ENCODE measurements at places on chromosomes 6 and 20.

DNA sequence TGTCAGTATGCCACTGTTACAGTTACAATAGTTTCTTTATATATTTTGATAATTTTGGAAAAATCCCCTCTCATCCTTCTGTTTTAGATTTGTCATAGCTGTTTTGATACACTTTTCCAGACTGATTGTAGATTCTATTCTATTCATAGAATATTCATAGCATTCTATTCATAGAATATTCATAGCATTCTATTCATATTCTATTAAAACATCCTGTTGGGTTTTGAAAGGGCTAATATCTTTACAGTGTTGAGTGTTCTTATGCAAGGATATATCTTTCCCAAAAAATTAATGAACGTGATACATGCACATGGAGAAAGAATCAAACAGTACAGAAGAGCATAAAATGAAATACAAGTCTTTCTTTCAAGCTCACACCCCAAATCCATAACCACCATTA, 38.0 kb downstream of the MACROD2 start:
- no peak for DNase-seq

GRCh38 chr6:53325785-53326184, 23.0 kb downstream of the ELOVL5 start:
- DNase-seq = no peak

DNA sequence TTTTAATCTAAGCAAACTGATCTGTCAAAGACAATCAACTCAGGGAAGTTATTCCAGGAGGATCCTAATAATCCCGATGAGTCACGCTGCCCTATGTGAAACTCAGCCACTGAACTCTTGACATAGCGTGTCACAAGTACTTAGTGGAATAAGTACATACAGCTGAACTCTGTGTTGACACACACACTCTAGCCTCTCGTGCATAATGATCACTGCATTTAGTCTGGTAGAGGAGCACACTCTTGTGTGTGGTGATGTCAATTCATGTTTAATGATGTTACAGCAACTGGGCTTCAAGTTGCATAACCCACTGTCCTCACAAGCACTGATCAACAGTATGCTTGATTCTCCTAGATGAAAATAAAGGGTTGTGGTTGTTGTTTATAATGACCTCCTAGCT, 148.3 kb downstream of the HACE1 start:
- no peak for DNase-seq

- DNase-seq = no peak
These were observed 7.3 kb downstream of the SDCBP2 start for GRCh38 chr20:1321654-1321939.

DNA sequence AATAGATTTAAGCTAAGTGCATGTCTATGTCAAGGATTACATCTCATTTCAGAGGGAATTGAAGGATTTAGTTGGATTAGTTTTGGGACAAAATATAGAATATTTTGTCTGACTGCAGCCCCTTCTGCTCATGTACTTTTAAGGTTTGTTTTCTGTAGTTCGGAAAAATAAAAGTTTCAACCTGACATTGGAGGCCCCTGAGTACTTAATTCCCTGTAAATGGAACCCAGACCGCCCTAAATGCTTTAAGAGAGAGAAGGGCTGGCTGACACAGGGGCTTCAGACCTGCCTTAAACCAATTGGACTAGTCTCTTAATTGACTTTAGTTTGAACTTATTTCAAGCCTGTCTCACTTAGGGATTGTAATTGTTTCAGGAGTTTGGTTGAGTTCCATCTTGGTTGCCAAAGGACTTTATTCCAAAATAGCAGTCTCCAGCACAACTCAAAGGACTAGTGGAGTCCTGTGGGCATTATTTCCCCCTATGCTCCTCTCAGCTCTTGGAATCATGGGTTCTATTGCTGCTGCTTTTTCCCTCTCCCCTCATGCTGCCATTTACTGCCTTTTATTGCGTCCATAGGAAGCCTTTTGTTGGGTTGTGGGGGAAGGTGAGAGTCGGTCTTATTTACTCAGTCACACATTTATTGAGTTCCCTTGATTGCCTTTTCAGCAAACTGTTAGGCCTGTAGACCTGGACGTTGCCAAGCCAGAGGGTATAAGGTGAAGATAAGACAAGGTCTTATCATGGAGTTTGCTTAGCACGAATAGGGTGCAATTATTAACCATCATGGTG, 14.5 kb downstream of the BRD2 start:
- DNase-seq = no peak

DNA sequence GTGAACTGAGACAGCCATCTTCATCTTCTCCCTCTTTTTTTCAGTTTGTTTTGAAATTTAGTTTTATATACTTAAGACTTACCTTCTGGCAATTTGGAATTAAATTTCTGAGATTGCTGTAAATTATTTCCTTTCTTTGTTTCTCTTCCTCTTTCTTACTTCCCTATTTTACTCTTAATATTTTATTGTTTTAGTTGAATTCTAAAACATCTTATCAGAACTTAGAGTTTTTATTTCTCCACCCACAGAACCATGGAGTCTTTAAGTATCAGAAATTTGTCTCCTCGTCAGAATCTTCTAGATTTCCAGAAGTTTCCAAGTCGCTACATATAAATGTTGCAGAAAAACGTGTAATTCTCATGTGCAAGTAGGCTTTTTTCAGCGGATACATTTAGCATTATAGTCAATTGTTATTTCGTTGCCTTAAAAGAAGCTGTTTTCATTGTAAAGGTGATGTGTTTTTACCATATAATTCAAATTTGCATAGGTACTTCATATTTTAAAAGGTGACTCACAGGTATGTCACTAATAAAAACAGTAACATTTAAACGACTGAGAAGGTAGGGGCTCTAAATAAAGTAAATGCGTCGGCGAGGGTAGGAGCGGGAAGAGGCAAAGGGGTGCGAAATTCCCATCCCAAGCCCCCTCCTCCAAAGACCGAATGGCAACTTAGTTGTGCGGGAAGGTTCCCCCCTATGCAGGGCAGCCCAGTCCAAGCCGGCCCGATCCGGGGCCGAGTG, 866 bp upstream of the MYO6 start:
- no peak for DNase-seq

GRCh38 chr6:10886691-10887502, at the start of gene SYCP2L:
Gene SYCP2L, plus strand, starts transcription at chr6:10887052. Its CDS starts 75 bp downstream, at chr6:10887127.
- DNase-seq = no peak

GRCh38 chr20:6562111-6562510, 205.4 kb upstream of the BMP2 start:
- DNase-seq = no peak

DNA sequence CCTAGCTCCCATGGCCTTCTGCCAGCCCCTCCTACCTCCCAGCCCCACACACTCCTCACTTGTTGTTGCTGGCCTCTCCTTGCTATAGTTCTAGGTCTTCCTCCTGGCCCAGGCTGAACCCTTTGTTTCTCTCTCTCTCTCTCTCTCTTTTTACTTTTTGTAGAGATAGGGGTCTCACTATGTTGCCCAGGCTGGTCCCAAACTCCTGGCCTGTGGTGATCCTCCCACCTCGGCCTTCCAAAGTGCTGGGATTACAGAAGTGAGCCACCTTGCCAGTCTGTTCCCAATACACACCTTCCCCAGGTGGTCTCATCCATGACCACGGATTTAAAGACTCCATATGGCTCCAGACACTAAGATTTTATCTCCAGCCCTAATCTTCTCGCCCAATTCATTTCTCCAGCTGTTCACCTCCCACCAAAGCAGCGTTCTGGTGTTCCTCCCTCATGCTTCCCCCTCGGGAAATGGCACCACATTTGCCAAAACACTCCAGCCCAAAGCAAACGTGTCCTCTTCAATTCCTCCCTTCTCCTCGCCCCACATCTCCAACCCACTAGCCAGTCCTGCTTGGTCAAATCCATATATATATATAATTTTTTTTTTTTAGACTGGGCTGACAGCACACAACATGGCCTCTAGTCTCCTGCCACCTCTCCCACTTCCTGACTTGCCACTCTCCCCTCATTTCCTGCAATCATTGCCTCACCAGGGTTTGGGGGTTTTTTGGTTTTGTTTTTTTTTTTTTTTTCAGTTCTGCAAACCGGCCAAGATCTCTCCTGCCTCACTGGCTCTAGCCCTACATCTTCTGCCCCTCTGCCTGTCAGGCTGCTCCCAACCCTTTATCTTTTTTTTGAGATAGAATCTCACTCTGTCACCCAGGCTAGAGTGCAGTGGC, 104.4 kb downstream of the NCR2 start:
- no peak for DNase-seq

GRCh38 chr6:21377356-21377755, 216.2 kb upstream of the SOX4 start:
- DNase-seq = no peak

DNA sequence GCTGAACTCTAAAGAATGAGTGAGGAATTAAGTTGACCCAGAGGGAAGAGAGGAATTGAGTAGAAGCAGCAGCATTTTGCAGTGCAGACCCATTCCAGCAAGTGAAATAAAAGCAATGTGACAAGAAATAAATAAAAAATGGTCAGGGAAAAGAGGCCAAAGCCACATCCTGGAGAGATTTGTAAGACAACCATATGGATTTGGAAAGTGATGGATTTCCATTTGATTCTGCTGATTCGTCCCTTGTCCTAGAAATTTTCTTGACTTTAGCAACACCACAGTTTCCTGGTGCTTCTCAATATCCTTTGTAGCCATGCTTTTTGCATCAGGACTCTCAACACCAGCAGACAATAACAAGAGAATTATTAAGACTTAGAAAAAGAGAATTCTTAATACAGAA, 29.8 kb downstream of the ANKEF1 start:
- no peak for DNase-seq

DNA sequence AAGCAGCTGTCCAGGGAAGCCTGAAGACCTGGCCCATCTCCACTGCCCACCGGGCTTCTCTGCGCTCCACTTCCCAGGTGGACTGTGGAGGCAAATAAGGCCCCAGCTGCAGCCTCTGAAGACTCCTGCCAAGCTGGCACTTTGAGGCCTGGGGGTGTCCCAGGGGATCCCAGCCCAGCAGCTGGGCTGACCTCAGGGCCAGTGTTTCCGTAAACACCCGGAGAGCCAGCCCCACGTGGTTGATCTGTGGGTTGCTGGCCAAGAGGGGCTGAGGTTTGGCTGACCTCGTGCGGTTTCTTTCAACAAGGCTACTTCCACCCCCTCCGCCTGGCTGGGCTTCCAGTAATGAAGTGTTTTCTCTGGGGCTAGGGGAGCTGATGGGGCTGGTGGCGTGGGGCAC, 12.4 kb upstream of the CCN5 start:
- DNase-seq = no peak

DNA sequence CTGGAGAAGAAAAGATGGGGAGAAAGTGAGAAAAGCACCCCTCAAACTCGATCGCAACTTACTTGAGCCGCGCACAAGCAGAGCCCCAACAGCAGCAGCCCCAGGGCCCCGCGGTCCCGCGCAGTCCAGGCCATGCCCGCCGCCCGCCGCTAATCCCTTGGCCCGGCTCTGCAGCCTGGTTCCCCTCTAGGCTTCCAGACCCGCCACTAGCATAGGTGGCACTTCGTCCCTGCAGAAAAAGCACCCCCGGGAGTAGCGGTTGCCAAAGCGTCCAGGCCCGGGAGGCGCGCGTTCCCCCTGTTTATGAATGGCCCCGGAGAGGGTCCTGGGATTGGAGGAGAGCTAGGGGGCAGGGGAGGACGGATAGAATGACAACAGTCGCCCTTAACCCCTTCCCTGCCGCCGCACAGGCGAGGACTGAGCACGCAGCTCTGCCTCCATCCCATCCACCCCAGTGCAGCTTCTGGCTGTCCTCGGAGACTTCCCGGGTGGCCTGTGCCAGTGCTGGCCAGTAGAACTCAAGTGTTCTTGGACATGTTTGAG, 19.9 kb downstream of the COL9A1 start:
- DNase-seq = no peak

GRCh38 chr20:8640461-8640860, 428.4 kb upstream of the PLCB4 start:
- DNase-seq = no peak

- DNase-seq = no peak
These were observed 606.7 kb upstream of the CITED2 start for GRCh38 chr6:139981066-139981624.

GRCh38 chr20:33709905-33710541, 10.1 kb downstream of the PXMP4 start:
- no peak for DNase-seq

DNA sequence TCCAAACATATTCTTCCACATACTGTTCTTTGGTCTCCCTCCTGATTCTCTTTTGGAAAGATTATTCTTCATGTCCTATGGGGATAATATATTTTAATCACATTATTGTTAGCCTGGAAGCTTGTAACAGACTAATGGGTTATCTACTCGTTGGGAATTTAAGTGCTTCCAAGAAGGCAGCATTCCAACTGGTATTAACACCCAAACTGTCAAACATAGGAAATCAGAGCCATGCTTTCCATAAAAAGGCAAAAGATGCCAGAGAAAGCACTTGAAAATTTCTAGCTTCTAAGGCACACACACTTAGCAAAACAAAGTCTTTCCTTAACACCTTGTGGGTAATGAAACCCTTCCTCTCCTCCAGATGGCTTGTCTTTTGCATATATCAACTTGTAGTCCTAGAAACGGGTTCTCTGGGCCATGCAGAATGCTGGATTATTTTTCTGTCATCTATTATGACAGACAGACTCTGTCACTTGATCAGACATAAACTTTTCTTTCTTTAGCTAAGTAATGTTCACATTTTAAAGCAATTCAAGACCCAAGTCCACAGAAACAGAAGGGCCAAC, 41.5 kb downstream of the B4GALT5 start:
- no peak for DNase-seq

DNA sequence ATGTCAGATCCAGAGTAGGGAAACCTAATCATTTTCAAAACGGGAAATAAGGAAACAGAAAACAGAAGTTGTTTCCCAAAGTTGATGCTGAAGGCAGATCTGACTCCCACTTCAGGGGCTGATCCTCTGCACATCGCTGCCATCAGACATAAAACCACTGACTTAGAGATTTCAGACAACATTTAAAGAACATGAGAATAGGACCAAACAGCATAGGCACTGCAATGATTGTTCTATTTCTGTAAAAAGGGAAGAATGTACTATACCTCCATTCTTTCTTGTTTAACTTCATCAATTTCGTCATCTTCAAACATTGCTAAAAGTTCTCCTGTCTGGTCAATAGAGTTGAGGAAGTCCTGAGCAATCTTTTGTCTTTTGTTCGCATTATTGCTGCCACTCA, 324.7 kb upstream of the RUNX2 start:
- DNase-seq = no peak

GRCh38 chr20:2538356-2538755, 2.0 kb downstream of the TMC2 start:
- DNase-seq = no peak

- no peak for DNase-seq
These were observed 9.2 kb downstream of the SLCO4A1 start for GRCh38 chr20:62651285-62652021.

GRCh38 chr6:98836962-98837944, 2.9 kb downstream of the POU3F2 start:
- DNase-seq = no peak
